ENCODE measurements at places on chromosomes 3 and 15.

DNA sequence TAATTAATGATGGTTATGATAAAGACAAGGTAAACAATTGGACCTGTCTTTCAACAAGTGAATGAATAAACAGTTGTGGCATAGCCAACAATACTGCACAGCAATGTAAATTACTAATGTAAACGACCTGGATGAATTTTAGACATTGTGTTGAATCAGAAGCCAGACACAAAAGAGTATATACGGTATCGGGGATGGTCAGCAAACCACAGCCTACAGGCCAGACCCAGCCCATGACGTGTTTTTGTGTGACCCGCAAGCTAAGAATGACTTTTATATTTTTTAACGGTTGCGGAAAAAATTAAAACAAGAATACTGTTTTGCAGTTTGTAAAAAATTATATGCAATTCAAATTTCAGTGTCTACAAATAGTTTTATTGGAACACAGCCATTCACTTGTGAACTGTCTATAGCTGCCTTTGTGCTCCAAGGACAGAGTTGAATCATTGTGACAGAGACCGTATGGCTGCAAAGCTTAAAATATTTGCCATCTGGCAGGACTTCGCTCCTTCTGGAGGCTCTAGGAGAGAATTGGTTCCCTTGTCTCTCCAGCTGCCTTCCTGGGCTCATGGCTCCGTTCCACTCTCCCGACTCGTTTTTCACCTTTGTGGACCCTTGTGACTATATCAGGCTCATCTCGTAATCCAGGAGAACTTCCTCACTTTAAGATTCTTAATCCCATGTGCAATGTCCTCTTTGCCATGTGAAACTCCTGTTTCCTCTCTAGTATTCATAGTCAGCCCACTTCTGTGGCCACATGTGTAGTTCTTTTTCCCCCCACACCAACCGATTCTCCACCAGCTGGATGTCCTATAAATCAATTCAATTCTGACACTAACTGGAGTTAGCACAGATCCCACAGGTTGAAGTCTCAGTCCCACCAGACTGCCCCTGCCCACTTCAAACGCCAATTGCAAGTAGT is 72.7 kb downstream of the CMTM8 start:
- no peak for DNase-seq

- DNase-seq, result no peak
Measured at GRCh38 chr3:116264546-116265319, 180.6 kb downstream of the LSAMP start.

GRCh38 chr15:73320619-73321180 is 48.1 kb downstream of the HCN4 start:
- DNase-seq, result no peak

DNA sequence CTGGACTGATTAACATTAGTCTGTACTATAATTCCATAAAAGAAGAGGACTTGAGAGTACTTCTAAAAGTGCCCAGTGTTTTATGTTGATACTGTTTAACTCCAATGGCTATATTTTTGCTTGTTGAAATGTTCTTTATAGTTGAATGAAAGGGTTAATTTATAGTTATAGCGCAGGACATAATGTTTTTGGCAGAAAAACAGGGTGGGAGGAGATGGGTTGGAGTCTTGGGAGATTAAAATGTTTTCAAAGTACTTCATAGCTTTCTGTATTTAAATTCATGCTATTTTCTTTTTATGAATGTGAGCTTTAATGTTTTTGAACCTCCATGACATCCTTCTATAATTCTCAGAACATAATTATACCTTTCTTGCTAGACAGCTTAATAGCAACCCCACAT is 108.2 kb downstream of the CNTN3 start:
- DNase-seq, result no peak

DNA sequence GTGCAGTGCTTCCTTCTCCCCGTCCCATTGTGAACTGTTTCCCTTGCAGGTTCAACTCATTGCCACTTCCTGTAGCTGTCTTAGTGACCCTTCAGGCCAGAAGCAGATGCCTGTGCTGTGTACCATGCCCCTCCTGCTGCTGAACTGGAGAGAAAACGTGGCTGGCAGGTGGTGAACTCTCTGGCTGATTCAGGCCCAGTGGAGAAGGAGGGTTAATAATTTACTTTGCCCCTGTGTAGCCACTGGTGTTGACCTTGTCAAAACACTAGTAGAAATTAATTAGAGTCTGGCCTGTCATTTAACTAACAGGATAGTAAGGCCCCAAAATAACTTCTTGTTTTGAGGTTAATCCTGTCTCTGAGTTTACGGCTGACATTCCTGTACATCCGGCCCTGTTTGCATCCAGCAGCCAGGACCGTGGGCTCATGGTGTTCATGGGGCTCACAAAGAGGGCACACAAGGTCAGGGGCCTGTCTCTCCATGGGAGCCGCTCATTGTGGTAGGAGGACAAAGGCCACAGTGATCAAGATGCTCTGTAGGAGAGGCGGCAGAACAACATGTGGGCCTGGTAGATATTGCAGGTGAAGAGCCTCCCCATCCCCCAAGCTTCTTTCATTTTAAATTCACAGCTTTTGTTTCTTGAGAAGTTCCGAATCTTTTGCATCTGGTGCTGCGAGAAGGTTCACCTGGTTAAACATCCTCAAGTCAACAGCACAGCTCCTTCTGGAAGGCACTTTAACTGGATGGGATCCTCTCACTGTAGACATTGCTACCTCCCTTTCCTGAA is 101.6 kb downstream of the CGNL1 start:
- no peak for DNase-seq

GRCh38 chr15:67406257-67406861 is 114.6 kb upstream of the C15orf61 start:
- no peak for DNase-seq

GRCh38 chr3:156976933-156977332 is 150.8 kb downstream of the LEKR1 start:
- DNase-seq, result no peak

GRCh38 chr15:93138681-93139250 is 49.8 kb upstream of the RGMA start:
- DNase-seq, result no peak

DNA sequence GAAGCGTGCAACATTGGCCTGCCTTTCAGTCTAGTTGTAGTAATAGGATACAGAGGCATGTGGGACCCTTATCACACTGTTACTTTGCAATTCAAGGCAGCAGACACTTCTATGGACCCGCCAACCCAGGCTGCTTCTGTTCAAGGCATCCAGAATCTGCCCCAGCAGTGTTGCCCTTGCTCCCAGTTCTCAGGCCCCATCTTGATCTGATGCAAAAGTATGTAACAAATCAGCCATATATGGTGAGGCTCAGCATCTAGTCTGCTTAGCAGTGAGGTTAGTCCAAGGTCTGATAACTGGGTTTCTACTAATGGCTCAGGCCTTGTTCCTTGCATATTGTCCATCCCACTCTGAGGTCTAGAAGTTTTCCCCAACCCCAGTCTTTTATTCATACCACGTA is 17.9 kb downstream of the C2CD4B start:
- DNase-seq, result no peak

DNA sequence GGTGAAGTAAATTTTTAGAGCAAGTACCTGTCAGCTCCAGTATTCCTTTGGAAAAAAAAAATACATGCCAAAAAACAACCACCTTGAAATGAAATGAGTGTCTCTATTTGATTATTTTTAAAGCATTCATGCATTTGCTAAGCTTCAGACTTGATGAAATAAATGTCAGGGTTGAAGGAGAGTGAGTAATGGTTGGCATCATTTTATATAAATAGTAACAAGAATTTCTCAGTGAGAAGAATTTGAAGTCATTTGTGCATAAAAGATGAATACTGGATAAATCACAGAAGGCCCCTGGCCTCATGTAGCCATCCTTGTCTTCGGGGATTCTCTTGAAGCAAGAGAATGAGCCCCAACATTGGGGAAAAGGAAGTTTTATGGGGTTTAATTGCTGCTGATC is 318.4 kb downstream of the LPP start:
- DNase-seq, result no peak

GRCh38 chr15:38490242-38490922 is 36.5 kb downstream of the FAM98B start:
- DNase-seq, result no peak

DNA sequence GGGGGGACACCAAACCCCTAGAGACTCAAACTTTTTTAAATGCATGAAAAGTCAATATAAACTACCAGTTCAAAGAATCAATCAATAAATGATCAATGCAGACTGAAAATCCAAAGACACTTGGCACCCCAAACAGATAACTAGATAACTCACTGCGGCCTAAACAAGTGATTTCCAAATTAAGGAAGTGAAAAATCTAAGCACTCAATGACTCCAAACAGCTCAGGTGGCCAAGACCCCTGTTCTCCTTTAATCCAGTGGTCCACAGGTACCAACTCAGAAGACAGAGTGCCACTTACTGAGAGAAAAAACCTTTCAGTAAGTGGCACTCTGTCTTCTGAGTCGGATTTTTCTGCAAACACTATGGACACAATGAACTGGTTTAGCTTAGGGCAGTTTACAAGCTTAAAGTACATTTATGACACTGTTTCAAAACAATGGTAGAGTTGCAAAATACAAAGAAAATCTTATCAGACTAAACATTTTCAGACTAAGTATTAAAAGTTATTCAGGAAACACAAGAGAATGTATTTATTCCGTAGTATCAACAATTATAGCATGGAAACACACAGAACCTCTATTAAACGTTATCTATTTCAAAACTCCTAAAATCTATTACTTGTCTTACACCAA is 4.7 kb downstream of the DLG1 start:
- DNase-seq, result no peak

GRCh38 chr3:64488939-64489338 is 198.9 kb downstream of the ADAMTS9 start:
- peak; percentile 28 for DNase-seq

DNA sequence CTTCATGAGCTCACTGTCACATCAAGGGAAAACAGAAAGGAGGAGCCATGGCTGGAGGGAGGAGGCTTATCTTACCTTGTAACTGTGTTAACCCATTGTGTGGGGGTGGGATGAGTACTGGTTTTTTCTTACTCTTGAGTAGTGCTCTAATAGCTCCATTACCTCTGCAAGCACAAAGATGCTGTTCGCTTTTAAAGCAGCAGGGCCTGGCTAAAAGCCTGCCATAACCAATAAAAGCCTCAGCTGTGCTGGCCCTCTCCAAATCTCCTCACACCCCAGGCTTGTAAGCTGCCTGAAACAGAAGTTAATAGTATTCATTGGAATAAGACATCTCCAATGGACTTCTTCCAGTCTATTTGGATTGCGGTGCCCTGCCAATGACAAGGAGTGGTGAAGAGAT is 544.1 kb downstream of the TUSC7 start:
- no peak for DNase-seq

DNA sequence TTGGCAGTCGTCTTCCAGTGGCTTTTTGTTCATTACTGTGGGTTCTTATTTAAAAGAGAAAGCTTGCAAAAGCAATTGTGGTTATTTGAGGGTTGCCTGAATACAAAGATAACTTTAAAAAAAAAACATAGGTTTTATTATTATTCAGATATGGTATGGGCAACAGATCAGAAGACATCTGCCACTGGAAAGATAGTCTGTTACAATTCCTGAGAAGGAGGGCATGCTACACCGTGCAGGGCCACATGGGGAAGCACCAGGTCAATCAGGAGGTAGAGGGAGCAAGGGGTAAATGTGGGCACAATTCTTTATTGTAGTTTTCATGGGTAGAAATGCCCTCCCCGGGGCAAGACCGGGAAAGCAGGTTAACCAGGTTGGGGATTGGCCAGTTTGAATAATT is 46.5 kb downstream of the BBS4 start:
- no peak for DNase-seq

GRCh38 chr3:142726017-142726416 is 2.2 kb downstream of the TRPC1 start:
- no peak for DNase-seq

- DNase-seq, result no peak
Measured at GRCh38 chr3:30628901-30629590, 22.6 kb downstream of the TGFBR2 start.

DNA sequence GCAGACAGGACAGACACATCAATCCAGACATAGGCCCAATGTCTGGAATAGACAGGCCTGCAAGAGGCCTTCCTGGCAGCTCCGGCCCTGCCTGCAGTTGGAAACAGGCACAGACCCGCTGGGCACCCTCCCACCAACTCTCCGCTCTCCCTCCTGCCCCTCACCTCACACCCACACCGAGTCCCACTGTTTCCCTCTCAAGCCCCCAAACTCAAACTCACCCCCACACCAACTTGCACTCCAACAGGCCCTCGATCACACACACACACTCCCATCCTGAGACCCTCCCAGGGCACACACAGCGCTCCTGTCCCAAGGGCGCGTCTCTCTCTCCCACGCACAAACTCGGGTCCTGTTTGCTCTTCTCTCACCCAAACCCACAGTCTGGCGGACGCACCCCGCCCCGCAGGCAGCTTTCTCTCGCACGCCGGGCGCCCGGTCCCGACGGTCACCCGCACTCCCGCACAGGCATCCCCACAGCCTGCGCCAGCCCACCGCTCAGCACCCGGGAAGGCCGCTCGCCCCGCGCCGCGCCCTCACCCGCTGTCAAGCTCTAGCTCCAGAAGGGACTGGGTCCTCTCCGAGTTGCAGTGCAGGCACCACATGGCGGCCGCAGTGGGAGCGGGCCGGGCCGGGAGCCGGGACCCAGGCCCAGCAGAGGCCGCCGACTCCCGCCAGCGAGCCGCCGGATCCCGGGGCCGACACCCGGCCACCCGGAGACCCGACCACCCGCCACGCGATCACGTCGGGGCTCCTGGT is 106.2 kb downstream of the IQSEC1 start:
- no peak for DNase-seq

- DNase-seq, result peak; percentile 13
Measured at GRCh38 chr3:165918657-165918979, 81.4 kb upstream of the BCHE start.

DNA sequence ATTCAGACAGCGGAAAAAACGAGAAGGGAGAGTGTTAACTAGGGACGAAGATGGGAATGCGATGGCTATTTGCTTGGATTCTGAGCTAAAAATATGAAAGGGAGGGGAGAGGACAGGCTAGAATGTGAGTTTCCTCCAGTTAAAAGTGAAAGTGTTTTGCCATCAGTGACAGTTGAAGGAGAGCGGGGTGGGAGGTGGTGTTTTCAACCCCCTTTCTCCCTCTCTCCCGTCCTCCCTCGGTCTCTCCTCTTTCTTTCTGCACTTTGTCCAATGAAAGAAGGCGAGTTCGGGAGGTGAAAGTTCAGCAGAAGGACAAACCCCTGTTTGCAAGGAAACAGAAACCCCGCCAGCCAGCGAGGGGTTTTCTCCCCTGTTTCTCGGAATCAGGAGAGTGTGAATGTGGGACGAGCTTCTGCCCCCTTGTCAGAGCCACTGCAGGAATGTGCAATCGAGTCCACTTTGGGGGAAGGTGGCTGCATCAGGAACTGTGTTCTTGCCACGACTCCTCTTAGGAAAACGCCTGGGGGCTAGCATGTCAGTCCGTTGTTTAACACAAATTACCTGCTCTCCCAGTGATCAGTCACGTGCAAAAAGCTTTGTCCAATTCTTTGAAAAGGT is 975 bp upstream of the FOXP1 start:
- peak; percentile 21 for DNase-seq

GRCh38 chr3:98613616-98614015 is 20.2 kb upstream of the CPOX start:
- DNase-seq, result no peak

DNA sequence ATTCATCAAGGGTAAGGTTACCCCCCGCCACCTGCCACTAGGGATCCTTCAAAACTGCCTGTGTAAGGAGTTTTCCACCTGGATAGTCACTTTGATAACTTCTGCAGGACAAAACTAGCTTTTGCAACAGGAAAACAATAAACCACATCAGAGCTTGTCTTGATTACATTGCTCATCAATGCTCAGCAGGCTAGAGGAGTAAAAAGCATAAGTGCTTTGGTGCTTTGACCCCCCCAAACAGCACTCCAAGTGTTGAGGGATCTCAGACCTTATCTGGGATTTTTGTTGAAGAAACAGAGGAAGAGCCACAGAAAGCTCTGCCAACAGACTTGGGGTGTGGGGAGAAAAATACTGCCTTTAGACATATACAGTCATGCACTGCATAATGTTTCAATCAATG is 10.8 kb upstream of the PHLDB2 start:
- DNase-seq, result no peak
